ENCODE measurements at places on chromosomes 2 and 18.

DNA sequence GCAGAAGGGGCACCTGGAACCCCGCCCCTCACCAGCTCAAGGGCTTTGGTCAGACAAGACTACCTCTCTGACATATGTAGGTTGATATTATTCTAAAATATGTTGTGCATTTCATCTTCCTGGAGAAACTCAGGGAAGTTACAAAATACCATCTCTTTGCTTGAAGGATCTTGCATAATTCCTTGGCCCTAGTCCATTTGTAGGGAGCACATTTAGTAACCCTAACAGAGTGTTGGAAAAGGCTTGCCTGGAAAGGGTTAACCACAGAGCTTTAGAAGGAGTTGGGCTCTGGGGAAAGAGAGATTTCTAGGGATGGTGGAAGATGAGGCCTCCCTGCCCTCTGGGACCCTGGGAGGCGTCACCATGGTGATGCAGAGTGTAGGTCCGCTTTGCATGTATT is 143.0 kb upstream of the SLC1A4 start:
- DNase-seq: no peak

- no peak for DNase-seq
These were observed 811 bp upstream of the SCG2 start for GRCh38 chr2:223602972-223603371.

DNA sequence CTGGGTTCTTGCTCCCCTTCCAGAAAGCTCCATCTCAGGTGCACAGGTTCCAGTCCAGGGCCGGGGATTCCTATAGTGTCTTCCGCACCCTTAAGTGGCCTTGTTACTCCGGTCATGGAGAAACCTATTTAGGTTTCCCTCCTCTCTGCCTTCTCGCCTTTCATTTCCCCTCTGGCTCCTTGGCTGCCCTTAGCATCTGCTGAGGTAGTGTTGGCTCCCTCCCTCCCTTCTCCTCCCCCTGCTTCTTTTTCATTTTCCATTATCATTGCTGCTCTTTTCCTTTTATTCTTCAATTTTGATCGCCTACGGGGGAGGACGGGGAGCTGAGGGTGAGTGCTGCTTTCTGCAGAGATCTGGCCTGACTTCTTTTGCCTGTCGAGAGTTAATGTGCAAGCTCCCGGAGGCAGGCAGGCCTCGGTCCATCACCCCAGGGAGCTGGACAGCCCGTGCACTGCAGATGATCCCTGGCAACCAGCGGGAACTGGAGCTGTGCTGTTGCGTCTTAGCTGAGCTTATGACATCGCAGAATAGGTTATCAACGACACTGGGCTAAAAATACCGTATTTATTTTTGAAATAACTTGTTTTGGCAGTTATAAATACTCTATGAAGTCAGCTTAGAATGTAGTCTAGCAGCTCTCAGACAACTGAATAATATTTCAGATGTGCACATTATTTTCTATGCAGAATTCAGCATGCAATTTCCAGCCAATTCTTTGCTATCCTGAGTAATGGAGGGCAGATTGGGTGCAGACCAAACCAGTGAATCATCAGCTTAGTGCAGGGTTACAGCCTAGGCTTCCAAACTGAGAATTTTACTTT is 141.9 kb downstream of the SLC4A3 start:
- no peak for DNase-seq

- DNase-seq: no peak
These were observed 25.8 kb downstream of the CASP10 start for GRCh38 chr2:201208563-201209252.

DNA sequence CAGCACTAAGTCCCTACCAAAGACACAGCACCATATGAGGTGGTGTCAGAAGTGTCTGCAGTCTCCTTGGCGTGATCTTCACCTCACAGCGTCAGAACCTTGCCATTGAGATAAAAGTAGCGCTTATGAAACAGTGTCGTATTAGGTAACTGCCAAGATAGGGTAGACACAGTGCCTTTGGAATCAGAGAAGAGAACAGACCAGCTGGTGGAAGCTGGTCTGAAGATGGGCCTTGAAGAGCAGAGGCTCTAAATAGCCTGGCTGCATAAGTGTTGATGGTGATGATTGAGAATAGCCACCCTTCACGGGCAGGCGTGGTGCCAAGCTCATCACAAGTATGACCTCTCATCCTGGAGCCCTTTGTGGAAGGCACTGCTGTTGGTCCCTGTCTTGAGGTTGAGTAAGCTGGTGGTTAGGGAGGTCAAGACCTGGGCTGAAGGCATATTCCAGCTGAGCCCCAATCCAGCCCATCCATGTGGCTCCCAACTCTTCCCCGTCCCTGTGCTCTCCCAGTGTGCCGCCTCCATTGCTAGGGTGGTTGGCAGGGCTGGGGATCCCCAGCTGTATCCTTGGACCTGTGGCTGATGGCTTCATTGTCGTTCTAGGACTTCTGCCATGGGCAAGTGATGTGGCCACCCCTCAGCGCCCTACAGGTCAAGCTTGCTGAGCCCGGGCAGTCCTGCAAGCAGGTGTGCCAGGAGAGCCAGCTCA is 187.4 kb downstream of the MGAT5 start:
- DNase-seq: no peak

DNA sequence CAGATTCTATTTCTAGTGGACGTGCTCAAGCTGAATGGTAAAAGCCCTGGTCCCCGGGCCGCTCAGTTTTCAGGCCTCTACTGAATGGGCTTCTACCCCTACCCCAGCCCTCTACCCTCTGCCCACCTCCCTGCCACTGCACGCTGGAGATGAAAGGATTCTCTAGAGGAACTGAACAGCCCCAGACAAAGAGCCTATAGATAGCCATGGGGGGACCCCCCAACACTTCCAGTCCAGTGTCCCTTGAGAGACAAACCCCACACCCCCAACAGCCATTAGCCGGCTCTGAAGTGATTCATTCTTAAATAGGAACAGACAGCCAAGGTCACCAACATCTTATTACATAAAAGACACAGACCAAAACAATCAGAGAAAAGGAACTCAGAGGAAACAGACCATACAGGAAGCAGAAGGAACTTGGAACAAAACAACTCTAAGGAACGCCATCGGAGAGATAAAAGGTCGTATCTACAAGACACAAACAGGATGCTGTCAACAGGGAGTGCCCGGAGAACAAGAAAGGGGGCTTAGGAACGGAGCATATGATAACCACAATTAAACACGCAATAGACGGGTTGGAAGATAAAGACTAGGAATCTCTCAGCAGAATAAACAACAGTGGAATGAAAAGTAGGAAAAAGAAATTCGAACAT is 23.5 kb downstream of the TMEM37 start:
- DNase-seq: no peak

- no peak for DNase-seq
These were observed 155.4 kb upstream of the LHCGR start for GRCh38 chr2:48910961-48911360.

DNA sequence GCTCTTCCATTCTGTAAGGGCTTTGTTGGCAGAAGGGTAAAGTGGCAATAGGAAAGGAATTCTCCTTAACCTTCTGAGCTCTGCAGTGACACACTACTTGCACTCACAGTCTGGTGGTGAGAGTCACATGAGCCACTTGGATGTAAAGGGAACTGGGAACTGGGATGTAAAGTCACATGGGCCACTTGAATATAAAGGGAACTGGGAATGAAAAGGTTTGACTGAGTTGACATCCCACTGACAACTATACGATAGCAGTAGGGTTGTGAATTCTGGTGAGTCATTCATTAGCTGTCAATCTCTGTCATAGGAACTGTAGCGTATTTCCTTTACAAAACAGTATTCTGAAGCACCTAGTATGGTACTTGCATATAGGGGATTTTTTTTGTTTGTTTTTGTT is 5.5 kb downstream of the RPE start:
- no peak for DNase-seq

DNA sequence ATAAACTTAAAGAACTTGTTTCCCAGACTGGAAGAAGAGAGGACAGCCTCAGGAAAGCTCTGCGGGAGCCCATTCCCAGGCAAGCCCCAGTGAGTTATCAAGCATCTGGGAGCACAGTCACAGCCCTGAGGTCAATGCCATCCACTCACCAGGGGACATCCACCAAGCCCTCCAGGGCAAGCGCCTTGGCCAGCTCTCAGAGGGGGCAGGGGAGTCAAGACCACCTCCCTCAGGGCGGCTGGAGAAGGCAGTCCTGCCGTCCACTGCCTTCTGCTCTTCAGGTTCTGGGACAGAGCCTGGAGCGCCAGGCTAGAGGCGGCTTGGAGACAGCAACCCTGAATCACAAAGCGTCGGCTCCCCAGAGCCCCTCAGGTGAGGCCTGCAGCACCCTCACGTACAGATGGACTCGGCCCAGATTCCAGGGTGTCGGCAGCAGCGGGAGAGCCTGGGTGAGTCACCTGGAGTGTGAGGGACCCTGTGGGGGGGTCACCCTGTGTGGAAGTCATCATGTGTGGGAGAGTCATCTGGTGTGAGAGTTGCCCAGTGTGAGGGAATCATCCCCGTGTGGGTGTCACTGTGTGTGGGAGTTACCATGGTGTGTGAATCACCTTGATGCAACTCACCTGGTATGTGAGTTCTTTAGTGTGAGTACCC is 100.9 kb upstream of the TEX51 start:
- DNase-seq: no peak

GRCh38 chr2:201128933-201129505 is 13.1 kb downstream of the CFLAR start:
- DNase-seq: no peak

Measured in effector CD4-positive, alpha-beta T cell (primary cell).